ENCODE measurements at places on chromosomes 12 and 14.

- no peak for DNase-seq
These were observed 22.8 kb downstream of the HEBP1 start for GRCh38 chr12:12977231-12977630.

- no peak for DNase-seq
These were observed 112.0 kb downstream of the TSPAN8 start for GRCh38 chr12:71045781-71046180.

GRCh38 chr14:59032826-59033225 is 155.6 kb upstream of the DAAM1 start:
- DNase-seq: no peak

DNA sequence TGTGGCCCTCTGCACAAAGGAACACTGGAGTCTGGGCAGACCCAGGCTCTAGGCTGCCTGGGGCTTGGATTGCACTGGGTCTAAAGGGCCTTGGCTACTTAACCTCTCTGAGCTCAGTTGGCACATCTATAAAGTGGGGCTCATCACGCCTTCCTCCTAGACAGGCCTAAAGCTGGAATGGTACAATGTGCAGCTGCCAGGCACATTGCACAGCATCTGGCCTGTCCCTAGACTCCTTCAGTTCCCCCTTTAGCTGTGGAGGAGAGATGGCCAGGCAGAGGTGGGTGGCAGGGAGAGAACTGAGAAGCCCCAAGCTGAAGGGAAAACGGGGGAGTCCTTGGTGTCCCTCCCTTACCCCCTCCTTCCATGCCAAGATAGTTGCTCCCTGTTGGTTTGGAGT is 10.8 kb downstream of the IRF2BPL start:
- no peak for DNase-seq

DNA sequence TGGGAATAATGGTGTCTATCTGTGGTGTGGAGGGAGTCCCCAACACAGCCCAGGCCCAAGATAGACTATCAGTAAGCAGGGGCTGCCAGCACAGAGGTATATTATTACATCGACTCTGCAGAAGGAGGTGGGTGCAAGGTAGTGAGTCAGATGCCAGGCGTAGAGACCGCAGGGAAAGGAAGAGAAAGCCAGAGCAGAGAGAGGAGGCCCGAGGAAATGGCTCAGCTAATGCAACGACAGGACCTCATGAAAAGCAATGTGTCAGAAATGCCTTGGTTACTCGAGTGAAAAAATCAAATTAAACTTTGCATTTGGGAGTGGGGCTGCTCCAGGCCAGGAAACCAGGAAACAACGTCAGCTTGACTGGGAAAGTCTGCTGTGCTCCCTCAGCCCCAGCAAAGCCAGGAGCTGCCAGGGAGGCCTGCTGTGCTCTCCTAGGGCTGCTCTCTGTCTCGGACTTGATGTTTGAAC is 173.2 kb downstream of the SUDS3 start:
- no peak for DNase-seq

GRCh38 chr12:128548949-128549348 is 274.8 kb downstream of the SLC15A4 start:
- no peak for DNase-seq

DNA sequence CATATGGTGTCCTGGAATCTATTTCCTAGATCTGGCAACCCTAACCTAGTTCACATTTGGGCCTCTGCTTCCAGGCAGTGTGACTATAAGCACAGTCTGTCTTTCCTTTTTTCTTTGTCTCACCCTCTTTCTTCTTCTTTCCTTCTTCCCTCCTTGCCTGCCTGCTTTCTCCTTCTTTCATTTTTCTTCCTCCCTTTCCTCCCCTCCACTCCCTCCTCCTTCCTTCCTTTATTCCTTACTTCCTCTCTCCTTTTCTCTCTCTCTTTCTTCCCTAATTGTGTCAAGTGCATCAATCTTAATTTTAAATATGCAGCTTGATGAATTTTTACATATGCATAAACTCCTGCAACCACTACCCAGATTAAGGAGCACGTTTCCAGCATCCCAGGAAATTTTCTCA is 4.6 kb upstream of the DAO start:
- no peak for DNase-seq

DNA sequence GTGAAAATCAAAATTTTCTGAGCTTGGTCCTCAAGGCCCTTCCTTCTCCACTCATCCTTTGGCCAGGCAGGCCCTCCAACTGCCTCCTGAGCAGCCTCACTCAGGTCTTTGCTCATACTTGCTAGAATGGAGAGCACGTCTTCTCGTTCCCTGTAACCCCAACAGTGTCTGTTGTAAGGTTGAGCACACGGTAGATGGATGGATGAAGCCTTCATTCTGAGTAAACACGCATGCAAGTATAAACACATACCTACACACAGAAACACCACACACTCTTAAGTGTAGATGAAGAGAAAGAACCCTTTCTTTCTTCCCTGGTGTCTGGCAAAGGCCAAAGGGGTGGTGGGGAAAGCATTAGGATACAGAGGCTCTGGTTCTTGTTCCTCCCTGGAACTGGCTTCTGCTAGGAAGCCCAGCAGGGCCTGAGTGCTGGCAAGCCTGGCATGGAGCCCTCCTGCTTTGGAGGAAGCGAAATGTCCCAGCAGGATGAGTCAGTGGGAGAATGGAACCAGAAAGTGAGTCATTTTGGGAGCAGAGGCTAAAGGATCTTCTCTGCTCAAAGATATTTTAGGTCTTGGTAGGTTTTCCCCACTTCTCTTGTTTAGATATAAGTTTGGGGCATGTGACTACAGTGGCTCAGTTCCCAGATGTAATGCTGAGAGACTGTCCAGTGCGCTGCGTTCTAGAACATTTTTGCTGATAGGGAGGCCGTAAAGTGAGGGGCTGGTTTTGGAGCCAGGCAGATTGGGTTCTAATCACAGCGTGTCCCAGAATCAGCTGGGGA is 127.4 kb downstream of the CACNA1C start:
- DNase-seq: no peak

GRCh38 chr12:104588047-104588920 is 131.5 kb downstream of the CHST11 start:
- no peak for DNase-seq

DNA sequence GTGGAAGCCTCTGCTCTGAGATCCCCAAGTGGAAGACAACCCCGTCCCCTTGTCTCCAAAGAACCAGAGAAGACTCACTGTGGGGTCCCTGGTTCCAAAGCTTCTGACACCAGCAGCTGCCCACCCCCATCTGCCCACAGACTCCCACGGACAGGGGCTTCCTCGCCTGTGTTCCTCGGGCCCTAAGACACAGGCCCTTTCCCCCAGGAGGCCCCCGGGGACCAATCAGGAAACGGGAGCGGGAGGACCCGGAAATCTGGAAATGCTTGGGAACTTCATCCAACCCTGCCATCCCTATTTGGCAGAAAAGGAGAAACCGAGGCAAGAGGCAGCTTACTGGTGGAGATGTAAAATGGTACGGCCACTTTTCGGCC is 113.1 kb downstream of the NCOR2 start:
- no peak for DNase-seq

- no peak for DNase-seq
These were observed 907 bp upstream of the EFS start for GRCh38 chr14:23365732-23366425.

DNA sequence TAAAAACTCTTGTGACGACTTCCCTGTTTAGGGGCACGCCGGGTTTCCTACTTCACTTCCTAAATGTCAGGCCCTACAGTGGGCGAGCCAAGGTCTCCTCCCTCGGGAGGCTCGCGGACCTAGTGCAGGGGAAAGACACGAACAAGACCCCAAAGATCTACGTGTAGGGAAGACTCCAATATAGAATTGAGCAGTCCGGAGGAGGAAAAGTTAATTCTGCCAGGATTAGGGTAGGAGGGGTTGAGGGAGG is 564 bp downstream of the ATXN3 start:
- peak; percentile 69 for DNase-seq

- DNase-seq: peak; percentile 1
These were observed 36.0 kb downstream of the GCH1 start for GRCh38 chr14:54866588-54866987.

GRCh38 chr12:20798554-20798953 is 12.0 kb upstream of the SLCO1B3 start:
- peak; percentile 8 for DNase-seq

- no peak for DNase-seq
These were observed 6.2 kb downstream of the LRCOL1 start for GRCh38 chr12:132604151-132604618.

DNA sequence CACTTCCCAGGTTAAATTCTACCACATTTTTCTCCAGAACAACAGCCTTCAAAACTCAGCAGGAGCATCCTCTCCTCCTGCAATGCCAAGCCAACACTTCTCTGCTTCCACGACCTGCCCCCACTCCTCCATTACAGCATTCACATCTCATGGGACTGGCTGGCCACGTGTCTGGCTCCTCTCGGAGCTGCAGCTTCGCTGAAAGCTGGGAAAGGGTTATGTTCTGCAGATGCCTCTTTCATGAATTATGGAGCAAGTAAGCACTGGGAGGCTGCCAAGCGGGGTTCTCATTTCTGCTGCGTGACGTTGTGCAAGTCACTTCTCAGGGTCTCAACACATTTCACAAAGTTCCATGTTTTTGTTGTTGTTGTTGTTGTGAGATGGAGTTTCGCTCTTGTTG is 142.2 kb upstream of the RFLNA start:
- no peak for DNase-seq

DNA sequence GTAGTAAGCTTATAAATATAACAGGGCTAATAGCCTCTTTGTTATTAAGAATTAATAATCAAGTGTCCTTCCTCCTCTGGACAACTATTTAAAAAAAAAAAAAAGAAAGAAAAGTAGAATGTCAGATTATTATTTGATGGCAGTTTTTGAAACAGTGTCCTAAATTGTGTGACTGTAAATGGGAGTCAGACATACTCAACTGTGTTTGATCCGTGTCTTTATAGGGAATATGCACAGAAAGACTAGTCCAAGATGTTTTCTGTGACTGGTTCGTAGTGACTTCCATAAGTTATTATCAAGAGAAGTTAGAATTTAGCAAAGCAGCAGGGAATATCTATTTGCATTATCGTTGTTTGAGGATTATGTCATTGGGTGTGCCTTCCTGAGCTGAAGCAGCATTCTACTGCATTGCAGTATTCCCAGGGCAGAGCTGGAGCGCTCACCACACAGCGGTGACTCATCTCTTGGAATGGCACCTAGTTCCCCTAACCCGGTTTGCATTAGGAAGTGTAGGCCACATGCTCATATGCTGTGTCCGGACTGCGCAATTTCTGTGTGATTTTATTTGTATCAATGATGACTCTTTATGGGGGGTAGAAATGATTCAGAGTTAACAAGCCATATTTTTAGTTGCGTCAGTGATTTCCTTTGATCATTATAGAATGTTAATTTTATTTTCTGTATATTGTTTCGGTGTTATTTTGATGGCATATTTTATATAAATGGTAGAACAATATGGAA is 7.9 kb downstream of the DYNC1H1 start:
- DNase-seq: peak; percentile 83

- no peak for DNase-seq
These were observed 6.2 kb upstream of the STXBP6 start for GRCh38 chr14:25055992-25056687.

DNA sequence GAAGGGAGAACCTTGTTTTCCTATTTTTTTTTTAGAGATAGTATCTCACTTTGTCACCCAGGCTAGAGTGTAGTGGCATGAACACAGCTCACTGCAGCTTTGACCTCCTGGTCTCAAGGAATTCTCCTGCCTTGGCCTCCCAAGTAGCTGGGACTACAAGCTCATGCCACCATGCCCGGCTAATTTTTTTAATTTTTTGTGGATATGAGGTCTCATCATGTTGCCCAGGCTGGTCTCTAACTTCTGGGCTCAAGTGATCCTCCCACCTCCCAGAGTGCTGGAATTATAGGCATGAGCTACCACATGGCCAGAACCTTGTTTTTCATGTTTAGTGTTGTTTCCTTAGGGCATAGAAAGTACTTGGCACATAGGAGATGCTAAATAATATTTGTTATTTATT is 13.5 kb downstream of the MANSC1 start:
- no peak for DNase-seq

DNA sequence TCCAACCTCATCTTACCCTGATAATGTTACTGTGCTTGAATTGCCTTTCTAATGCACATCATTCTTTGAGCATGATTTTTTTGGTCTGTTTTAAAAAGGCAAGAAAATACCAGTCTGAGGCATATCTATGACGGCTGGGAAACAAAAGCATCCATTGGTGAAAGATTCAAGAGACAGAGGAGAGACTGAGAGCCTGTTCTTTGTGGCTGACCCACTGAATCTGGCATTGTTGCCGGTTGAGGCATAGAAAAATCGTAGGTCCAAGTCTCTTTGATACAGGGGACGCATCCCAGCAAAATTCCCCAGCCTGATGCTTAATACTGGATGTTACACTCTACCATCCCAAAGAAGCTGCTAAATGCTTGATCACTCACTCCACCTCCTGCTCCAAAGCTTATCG is 2.9 kb upstream of the KLHL42 start:
- DNase-seq: no peak

All from MV-4-11 (cell line).